Stimulated activated CD8-positive, alpha-beta memory T cell treated with anti-CD3 and anti-CD28 coated beads, Interleukin-4, amount 100 ng/mL, for 1 hour (primary cell): ENCODE measurements at places on chromosomes 1 and 21.

GRCh38 chr1:193676996-193677549 lies 490.7 kb upstream of the B3GALT2 start:
- DNase-seq, result no peak

DNA sequence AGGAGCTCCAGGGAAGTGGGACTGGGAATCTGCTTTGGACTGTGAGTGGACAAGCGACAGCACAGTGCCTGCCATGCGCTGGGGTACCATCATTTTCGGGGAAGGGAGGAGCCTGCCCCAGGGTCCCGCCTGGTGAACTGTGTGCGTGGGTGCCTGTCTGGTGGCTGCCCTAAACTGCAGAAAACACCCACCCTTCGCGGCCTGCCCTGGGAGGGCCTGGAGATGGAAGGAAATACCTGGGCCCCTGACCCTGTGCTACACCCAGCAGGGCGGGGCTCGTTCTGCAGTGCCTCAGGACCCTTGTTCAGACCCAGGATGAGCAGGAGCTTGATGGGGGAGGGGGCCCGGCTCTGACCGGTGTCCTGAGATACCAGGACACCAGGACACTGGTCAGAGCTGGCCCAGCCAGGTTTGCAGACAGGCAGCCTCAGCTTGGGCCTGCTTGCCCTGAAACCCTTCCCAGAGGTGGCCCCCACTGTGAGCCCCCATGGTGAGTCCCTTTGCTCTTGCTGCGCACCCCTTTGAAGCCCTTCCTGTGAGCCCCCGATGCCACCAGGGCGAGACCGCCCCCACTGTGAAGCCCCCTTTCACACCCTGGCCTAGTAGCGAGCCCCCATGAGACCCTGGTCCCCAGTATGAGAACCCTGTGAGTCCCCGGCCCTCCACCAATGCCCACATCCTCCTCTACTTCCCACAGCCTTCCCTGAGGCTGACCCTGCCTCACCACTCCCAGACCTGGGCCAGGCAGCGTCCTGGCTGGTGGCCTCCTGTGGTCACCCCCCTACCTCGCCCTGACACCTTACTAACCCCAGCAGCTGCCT lies 2.6 kb downstream of the GJC2 start:
- no peak for DNase-seq

GRCh38 chr21:39660191-39660980 lies 47.6 kb downstream of the B3GALT5 start:
- DNase-seq, result no peak

- no peak for DNase-seq
Observed at GRCh38 chr1:201361652-201362504, 15.6 kb downstream of the TNNT2 start.

DNA sequence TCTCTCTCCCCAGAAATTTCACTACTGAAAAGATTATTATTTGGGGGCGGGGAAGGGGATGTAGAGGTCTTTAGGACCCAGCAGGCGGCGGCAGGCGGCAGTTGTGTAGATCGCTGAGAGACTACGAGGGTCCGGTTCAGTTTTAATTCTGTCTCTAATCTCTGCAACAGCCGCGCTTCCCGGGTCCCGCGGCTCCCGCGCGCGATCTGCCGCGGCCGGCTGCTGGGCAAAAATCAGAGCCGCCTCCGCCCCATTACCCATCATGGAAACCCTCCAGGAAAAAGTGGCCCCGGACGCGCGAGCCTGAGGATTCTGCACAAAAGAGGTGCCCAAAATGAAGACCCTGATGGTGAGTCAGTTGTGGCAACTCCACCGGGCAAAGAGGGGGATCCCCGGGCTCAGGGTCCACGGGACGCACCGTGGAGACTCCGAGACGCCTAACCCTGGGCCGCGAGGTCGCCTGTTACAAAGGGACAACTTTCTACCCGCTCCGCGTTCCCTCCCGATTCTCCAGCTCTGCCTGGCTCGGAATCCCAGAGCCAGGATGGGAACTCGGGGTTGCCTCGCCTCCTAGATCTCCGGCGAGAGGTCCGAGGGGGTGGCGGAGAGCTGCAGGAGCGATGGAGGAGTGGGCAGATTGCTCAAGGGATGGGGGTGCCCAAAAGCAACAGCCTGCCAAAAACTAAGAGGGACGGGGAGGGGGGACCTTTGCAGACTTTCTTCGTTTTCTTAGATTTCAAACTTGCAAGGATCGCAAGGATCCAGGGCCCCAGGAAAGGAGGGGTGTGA lies at the start of gene ST6GALNAC5:
TSS of gene ST6GALNAC5 (plus strand) at position 139 of the 789 bp plus-strand sequence.
- DNase-seq, result no peak

DNA sequence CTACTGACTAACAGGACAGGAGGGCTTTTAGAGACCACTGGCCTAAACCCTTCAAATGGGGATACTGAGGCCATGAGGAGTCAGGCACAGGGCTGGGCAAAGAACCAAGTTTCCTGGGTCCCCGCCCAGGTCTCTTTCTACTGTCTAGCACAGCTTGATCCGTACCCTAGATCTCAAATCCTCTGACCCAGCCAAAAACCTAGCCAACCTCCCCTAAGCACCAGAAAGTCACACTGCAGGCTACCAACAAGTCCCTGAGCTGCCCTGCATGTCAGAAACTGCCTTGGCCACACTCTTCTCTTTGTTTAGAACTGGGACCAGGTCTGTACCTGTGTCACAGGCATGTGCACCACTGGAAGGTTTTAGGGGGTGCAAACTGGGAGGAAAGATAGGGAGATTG lies 33.6 kb downstream of the AHDC1 start:
- DNase-seq, result no peak

GRCh38 chr1:167631936-167632614 lies 2.0 kb downstream of the RCSD1 start:
- DNase-seq, result no peak

GRCh38 chr1:81125672-81126071 lies 675.1 kb upstream of the ADGRL2 start:
- DNase-seq, result no peak

DNA sequence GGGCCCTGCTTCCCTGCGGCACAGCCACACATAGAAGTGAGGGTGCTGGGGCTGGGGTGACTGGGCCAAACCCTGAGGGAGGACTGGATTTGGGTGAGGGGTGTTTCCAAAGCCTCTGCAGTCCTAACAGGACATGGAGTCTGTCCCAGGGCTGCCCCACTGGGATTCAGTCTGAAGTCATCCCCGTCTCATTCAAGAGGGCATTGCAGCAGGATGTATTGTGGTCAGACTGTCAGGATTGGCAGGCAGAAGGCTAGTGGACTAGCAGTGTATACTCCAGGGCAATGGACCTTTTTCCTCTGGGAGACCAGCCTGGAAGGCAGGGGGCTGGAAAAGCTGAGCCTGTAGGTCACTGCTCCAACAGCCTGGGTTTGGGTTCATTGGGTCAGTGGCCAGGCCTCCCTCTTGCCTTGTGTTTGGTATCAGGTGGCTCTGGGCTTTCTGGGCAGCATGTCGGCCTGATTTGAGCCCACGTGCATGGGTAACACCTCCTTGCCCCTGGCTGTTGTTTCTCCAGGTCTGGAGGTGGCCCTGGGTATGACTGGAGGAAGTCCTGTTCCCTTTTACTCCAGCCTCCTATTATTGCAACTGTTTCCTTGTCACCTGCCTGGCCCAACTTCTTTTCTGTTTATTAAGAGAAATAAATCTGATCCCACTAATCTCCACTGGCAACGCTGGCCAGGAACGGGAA lies 41.0 kb upstream of the SYNC start:
- no peak for DNase-seq

DNA sequence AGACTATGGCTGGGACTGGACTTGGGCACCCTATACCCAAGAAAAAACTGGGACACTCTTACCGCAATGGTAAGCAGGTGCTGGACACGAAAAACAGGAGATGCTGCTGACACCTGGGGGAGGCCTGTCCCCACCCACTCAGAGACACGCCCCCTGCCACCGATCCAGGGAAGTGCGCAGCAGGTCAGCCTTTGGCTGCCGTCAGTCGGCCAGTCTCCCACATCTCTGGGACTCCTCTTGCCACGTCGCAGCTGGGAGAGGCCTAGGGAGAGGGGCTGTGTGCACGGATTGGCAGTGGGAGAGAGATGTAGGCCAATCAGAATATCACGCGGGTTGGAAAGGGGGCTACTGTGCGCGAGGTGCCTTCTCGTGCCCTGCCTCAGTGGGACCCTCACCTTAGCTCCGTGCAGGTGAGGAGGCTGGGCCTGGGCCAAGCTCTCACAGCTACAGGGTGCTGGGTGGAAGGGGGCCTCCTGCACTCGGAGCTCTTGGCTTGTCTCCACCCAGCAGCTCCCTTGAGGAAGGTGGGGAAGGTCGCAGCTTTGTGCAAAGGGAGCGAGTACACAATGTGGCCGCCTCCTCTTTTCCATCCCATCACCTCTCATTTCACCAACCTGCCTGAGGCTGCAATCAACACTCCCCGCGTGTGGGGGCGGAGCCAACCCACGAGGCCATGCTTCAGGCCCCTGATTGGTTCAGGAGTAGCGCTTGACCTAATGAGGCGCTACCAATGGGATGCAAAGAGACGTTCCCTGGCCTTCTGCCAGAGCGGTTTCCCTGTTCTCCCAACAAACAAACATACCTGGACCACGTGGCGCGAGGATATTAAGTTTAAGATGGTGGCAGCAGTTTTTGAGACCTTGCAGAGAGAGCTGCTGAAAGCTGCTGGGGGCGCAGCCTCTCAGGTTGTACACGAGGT lies 25.7 kb upstream of the LDLRAP1 start:
- no peak for DNase-seq

DNA sequence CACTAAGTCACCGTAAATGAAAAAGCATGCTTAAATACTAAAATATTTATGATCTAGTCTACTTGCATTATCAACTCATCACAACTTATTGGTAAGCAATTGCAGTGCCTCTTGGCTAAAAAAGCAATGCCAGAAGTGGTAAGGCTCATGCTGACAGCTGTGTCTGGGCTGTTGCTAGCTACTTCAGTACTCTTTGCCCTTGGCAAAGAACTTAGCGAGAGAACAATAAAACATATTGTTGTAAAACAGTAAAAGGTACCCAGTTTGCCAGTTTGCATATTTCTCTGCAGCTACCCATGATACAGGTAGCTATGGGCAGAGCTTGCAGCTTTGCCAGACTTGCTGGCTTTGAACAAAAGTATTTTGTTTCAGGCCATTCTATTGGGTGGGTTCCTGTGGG lies 73.1 kb downstream of the ATP6V1G3 start:
- no peak for DNase-seq

- no peak for DNase-seq
Observed at GRCh38 chr1:192489748-192490147, 85.8 kb upstream of the RGS1 start.
